Uterus (tissue), 4 donors: ENCODE measurements at places on chromosomes 3 and 15. TPM values are rescaled to one million over a fixed set of nuclear protein-coding genes. Genes with fewer than 3 reads are reported as not detected.

DNA sequence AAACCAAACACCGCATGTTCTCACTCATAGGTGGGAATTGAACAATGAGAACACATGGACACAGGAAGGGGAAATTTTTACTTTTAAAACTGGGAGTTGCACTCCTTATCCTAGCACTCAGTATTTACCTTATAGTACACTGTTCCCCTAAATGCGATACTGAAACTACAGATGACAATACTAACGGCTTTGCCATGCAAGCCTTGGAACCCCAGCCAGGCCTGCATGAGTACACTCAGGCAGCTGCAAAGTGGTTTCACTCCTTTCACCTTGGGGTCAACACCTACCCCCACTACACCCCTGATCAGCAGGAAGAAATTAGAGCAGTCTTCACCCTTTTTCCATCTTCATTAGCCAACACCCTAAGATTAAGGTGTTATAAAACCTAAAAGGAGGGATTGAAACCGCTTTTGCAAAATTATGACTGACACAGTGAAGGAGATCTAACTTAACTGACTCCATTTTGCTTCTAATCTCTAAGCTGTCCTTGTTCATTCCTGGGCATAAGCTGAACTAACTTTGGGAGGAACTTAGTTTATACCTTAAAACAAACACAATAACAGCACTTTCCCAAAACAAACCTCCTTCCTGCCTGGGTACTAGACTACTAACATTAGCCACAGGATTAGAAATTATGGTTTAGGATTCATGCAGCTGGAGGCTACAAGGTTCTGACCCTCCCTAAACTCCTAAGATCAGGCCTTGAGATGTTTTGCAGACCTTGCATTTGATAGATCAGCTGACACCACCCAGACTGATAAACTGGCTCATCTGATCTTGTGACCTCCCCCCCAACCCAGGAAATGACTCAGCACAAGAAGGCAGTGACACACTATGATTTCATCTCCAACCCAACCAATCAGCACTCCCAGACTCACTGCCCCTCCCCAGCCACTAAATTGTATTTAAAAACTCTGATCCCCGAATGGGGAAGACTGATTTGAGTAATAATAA lies 452.1 kb upstream of the PPP2R3A start:
- no peaks in the 10 kb centered on the region for H3K4me1 ChIP-seq
- no peak overlapping the region for H3K4me3 ChIP-seq
- no peaks in the 10 kb centered on the region for H3K27me3 ChIP-seq
- no peak for DNase-seq
- no peak overlapping the region for H3K27ac ChIP-seq

- no peaks in the 10 kb centered on the region for H3K4me1 ChIP-seq
- no peak overlapping the region for H3K27ac ChIP-seq
- DNase-seq: no peak
- no peak overlapping the region for H3K4me3 ChIP-seq
Observed at GRCh38 chr3:175495331-175495730, 636.2 kb downstream of the NAALADL2 start.

GRCh38 chr3:181009225-181009624 lies 19.7 kb upstream of the DNAJC19 start:
- H3K27ac ChIP-seq: no peak overlapping the region
- no peaks in the 10 kb centered on the region for H3K36me3 ChIP-seq
- no peaks in the 10 kb centered on the region for H3K27me3 ChIP-seq

GRCh38 chr3:31345581-31345980 lies 187.1 kb upstream of the STT3B start:
- no peaks in the 10 kb centered on the region for H3K27me3 ChIP-seq
- no peaks in the 10 kb centered on the region for H3K4me1 ChIP-seq
- H3K36me3 ChIP-seq: no peaks in the 10 kb centered on the region
- DNase-seq: no peak
- no peak overlapping the region for H3K27ac ChIP-seq

- no peak overlapping the region for H3K27ac ChIP-seq
- no peaks in the 10 kb centered on the region for H3K27me3 ChIP-seq
- no peaks in the 10 kb centered on the region for H3K4me1 ChIP-seq
- DNase-seq: no peak
Observed at GRCh38 chr3:127857333-127857732, 35.0 kb upstream of the MGLL start.

GRCh38 chr3:16883057-16883722 lies 1.6 kb upstream of the PLCL2 start:
- peak; percentile 23 for DNase-seq
- no peaks in the 10 kb centered on the region for H3K36me3 ChIP-seq
- no peaks in the 10 kb centered on the region for H3K27me3 ChIP-seq
- H3K27ac ChIP-seq: peak overlapping the region; percentile 90

The ANKRD34C gene
- total RNA-seq: not detected

The RTP1 gene
- not detected for total RNA-seq

The CNTN3 gene
- 14.7 TPM for total RNA-seq

The MUC4 gene
- total RNA-seq: 0.26 TPM

DNA sequence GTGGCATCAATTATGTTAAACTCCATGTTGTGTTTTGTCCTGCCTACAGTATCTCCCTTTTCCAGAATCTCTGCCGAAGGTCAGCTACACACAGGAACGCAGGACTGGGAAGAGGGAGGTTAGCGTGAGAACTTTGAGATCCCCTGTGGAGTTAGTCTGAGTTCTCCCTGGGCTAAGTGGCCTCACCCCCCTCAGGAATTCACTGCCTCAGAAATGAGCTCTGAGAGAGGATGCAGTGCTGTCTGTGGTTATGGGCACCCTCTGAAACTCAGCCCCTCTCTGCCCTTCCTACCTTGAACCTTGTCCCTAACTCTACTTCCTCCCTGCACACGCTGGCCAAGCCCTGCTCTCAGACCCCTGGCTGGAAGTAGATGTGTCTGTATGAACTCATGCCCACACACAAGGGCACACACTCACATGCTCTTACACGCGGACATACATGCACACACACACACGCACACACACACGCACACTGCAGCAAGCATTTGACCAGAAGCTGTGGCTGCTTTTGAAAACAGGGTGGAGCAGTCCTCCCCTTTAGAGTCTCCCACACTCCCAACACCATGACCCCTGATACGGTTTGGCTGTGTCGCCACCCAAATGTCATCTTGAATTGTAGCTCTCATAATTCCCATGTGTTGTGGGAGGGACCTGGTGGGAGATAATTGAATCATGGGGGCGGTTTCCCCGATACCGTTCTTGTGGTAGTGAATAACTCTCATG lies 5.3 kb upstream of the VIPR1 start:
- peak; percentile 1 for DNase-seq
- H3K36me3 ChIP-seq: no peaks in the 10 kb centered on the region
- no peak overlapping the region for H3K4me3 ChIP-seq
- peaks cover 12% of the 10 kb centered on the region for H3K27me3 ChIP-seq

DNA sequence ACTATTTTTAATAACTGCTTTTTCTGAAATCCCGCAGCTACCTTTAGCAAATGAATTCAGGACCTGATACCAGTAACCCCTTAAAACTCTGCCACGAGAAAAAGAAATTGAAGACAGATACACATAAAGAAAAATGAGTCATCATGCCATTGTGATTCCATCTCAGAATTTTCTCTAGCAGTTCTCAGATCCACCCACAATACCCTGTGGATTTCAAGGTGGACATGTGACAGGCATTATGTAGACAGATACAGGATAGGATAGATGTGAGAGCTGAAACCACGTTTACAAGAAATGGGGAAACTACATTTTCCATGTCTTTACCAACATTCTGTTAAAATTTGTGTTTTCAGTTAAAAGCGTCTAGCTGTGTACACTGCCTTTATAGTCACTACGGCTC lies 291.9 kb upstream of the NR2F2 start:
- no peaks in the 10 kb centered on the region for H3K36me3 ChIP-seq
- no peaks in the 10 kb centered on the region for H3K4me1 ChIP-seq
- DNase-seq: no peak
- no peak overlapping the region for H3K4me3 ChIP-seq
- no peak overlapping the region for H3K27ac ChIP-seq

The FOXB1 gene
- total RNA-seq: not detected

The TRH gene
- not detected for total RNA-seq

- no peaks in the 10 kb centered on the region for H3K4me1 ChIP-seq
- no peak for DNase-seq
- no peaks in the 10 kb centered on the region for H3K36me3 ChIP-seq
- no peak overlapping the region for H3K27ac ChIP-seq
Observed at GRCh38 chr3:115628075-115628412, 4.7 kb downstream of the GAP43 start.
